Activated T-cell treated with anti-CD3 and anti-CD28 coated beads for 24 hours (primary cell): ENCODE measurements at places on chromosomes 16 and 17.

- DNase-seq = no peak
Observed at GRCh38 chr16:15671530-15672117, 21.6 kb downstream of the NDE1 start.

- no peak for DNase-seq
Observed at GRCh38 chr16:15440852-15441251, 6.5 kb downstream of the BMERB1 start.

GRCh38 chr17:80737106-80738019 is 192.7 kb downstream of the RPTOR start:
- DNase-seq = no peak

DNA sequence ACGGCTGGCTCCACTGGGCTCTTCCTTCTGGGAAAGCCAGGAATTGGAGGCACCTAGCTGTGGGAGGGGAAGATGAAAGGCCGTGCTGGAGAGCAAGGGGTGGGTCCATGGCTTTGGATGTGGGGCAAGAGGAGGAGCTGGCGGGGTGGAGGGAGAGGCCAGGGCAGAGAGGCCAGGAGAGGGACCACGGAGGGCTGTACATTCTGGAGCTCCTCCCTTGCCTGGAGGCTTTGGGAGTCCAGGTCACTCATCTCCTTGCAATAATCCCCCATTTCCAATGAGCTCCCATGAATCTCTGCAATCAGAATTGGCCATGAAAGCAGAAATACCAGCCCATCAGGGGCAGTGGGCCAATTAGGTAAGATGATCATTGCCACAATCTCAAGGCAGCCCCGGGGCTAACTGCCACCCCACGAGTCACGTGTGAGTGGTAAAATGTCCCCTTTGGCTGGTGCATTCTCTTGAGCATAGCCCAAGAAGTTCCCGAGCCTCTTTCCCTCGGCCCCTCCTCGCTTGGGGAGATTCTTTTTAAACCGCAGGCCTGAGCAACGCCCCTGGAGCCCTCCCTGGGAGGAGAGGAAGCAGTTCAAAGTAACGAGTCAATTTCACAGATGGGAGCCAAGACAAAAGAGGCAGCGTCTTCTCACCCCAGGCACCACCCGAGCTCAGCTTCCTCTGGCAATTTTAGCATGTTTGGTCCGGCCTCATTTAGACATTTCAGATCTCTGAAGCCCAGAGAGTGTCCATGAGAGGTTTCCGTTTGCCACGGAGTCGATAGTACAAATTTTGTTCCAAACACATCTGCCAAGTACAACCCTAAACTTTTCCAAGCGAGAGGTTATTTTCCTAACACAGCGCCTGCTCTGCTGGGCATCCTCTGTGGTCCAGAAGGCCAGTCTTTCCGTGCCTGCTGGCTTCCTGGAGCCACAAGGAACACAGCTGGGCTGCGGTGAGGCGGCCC is 13.4 kb downstream of the RTN4RL1 start:
- no peak for DNase-seq

DNA sequence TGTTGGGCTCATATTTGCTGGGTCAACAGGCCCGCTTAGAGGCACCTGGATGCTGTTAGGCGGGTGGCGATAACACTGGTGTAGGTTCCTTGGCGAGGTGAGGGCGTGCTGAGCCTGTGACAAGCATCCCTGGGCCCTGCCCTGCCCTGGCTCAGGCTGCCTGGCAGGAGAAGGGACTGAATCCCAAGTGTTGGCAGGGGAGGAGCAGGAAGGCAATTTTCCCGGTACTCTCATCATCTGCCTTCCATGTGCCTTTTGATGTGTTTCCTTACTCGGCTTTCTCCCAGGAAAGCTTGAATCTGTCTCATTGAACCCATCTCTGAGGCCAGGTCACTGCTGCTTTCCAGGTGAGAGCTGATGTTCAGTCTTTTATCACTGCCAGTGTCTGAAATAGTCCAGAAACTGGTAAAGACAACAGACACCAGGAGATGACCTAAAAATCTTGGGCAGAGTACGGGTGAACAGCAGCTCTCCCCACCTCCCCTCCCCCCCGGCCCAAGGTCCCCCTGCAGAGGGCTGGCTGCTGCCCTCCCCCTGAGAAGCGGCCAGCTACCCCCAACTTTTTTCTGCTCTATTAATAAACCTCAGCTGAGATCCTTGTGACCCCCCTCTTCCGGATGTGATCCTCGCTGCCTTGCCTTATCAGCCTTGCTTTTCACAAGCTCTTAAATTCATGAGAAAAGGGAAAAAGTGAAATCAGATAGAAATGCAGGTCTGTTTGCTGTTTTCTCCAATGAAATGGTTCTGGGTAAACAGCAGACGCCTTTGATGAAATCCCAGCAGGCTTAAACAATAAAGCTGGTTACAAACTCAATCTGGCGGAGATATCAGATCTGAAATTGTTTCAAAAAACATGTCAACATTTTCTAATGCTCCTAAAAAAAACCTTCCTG is 29.0 kb downstream of the RTN4RL1 start:
- DNase-seq = no peak

- no peak for DNase-seq
Observed at GRCh38 chr16:27301236-27301861, 12.4 kb upstream of the IL4R start.

- no peak for DNase-seq
Observed at GRCh38 chr16:89039756-89040155, 53.9 kb upstream of the ACSF3 start.

DNA sequence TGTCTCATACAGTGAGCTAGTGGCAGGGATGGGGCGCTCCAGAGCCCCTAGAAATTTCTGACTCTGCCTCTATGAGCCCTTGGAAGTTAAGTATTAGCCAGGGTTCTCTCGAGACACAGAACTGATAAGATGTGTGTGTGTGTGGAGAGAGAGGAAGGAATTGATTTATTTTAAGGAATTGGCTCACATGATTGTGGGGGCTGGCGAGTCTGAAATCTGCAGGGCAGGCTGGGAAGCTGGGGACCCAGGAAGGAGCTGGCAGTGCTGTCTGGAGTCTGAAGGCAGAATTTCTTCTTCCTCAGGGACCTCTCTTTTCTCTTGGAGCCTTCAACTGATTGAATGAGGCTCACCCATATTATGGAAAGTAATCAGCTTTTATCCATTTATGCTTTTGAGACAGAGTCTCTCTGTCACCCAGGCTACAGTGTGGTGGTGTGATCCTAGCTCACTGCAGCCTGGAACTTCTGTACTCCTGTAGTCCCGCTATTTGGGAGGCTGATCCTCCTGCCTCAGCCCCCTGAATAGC is 16.8 kb downstream of the LRRC75A start:
- no peak for DNase-seq

- DNase-seq = no peak
Observed at GRCh38 chr17:77128896-77129567, 11.7 kb upstream of the SEC14L1 start.

GRCh38 chr16:5900046-5900445 is 802.5 kb upstream of the EEF2KMT start:
- DNase-seq = no peak

DNA sequence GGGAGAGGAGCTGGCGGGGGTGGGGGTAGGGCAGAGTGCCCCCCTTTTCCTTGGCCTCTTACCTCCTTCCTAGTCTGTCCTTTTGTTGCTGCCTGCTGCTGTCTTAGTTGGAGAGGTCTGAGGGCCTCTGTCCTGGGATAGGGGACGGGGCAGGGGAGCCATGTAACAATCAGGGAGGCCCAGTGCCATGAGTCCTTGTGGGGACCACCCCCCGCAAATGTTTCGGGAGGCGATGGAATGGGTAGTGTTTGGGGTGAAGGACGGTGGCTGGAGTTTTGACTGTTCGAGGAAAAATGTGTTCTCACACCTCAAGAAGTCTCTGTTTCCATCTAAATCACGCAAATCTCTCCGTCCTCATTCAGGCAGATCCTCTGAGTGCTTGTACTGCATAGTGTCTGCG is 99.0 kb downstream of the OR1D5 start:
- DNase-seq = no peak
